ENCODE measurements at places on chromosomes 11 and 22.

DNA sequence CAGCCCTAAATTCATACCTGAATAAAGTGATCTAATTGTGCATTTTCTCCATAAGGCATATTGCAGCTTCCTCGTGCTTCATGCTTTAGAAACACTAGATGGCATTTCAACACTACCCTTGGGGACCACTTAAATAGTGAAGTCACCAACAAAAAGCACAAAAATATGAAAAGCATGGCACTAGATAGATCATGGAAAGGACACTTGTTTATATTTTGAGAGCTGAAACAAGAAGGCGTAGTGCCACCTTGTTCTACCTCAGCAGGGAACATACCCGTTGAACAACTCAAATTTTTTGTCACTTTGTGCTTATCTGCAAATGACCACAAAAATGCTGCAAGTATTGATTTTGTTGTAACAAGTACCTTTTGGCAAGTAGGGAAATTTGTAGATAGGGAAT is 8.6 kb downstream of the TBCEL start:
- DNase-seq, result no peak

- no peak for DNase-seq
Observed at GRCh38 chr11:47435687-47436086, 9.4 kb upstream of the PSMC3 start.

GRCh38 chr22:19663286-19663815 is 51.0 kb upstream of the SEPTIN5 start:
- DNase-seq, result no peak

DNA sequence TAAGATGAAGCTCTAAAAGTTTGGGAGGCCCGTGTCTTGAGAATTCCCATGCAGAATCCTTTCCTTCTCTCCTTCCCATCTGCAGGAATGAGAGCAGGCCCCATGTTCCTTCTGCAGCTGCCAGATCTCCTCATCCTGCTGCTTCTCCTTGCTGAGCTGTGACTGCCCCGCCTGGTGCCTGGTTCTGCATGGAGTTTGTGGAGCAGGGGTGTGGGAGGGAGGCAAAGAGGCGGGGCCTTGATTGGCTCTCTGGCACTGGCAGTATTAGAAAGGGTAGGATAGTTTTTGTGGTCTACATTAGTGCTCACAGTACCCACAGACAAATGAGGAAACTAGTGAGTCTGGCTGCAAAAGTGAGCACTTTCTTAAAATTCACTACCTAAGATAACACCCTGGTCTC is 91.1 kb upstream of the CLPB start:
- DNase-seq, result no peak

GRCh38 chr11:84855508-84856245 is 771.5 kb downstream of the DLG2 start:
- DNase-seq, result no peak

- DNase-seq, result no peak
Observed at GRCh38 chr11:34643311-34643710, 22.4 kb downstream of the EHF start.

GRCh38 chr22:37334859-37335805 is 52.8 kb downstream of the CYTH4 start:
- no peak for DNase-seq

DNA sequence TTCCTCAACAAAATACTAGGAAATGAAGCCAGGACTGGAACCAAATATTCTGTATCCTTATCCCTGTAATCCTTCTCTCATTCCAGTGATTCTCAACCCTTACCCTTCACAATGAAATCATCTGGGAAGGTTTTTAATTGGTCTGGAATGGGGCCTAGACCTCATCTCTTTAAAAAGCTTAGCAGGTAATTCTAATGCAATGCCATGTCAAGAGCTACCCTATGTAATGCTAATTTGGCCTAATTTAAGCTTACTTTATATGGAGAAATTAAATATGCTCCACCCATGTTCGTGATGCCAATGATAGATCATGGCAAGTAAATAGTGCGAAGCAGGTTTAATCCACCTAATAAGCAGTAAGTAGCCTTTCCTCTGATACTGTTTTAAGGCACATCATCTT is 101.7 kb downstream of the SGSM3 start:
- DNase-seq, result no peak

DNA sequence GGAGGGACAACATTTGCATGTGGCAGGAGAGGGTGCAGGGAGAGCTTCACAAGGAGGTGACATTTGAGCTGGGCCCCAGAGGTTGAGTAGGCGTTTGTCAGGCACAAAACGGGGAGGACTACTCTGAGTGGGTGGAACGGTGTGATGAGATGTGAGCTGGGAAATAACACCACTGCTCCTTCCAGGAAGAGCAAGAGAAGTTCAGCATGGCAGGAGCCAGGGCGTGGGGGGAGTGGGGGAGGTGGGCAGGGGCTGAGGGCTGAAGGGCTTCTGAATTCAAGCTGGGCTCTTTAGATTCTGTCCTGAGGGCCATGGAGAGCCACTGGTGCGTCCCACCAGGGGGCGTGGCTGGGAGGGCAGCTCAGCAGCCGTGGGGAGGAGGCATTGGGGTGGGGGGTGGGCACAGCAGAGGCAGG is 54.2 kb downstream of the OTOG start:
- no peak for DNase-seq

DNA sequence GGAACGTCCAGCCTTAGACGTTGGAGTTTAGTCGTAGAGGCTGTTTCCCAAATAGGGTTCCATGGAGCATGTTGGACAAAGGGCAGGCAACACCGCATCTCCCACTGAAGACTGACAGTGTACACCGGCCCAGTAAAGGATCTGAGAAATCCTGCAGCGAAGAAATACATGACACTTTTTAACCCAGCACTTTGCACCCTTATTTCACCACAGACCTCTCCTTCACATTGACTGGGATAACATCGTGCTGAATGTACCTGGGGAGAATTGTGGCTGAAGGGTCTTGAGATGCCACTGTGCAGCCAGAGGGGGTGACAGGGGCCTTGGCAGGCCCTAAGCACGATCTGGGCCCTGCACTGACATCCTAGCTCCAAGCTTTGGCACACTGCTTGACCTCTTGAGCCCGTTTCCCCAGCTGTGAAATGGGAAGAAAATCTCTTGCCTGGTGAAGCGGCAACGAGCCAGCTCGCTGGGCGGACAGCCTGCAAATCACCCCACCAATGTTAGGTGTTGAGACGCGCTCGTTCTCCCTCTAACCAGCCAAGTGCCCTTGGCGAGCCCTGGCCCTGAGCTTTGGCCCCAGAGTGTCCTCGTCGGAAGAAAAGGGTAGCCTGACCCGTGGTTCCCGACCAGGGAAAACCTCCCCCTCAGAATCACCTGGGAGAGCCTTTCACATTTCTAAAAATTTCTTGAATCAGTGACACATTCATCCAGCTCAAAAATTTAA is 13.4 kb downstream of the CD5 start:
- DNase-seq, result no peak

DNA sequence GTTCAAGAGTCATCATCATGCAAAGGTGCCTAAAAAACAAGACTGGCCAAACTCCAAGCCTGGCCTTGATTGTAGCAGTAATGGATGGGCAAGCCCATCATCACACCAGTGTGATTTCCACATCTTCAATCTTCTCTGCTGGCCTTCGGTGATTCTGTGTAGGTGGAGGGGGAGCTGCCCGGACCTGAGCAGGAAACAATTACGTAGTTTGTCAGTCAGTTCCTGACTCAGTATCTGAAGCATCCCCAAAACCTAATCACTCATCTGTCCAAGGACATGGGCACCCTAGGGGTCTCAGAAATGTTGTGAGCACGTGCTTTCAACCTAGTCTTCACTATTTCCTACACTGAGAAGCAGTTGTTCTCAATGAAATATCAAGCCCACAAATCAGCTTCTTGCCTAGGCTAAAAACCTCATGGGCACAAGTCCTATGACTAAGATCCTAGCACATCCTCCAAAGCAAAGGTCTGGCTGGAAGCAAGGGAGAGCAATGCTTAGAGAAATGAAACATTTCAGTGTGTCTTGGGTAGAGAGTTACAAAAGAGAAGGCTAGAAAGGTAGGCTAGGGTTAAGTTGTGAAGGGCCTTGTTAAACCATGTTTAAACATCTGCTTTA is 24.6 kb downstream of the ATG16L2 start:
- DNase-seq, result no peak

DNA sequence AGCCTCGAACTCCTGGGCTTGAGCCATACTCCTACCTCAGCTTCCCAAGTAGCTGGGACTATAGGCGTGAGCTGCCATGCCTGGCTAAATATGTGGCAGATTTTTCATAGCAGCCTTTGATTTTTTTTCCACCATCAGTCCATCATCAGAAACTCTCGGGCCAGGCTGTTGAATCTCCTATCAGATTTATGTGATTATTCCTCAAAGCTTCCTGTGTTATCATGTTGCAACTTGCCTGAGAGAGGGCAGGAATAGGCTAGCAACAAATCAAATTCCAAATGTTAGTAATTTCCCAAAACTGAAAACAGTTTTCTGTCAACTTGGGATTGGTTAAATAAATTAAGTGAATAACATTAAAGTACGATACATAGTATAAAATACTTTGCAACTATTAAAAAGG is 3.4 kb downstream of the LRRC51 start:
- DNase-seq, result no peak

GRCh38 chr11:10107497-10107896 is 186.5 kb downstream of the SBF2 start:
- no peak for DNase-seq

- no peak for DNase-seq
Observed at GRCh38 chr11:70243912-70244652, 26.4 kb upstream of the PPFIA1 start.

- DNase-seq, result no peak
Observed at GRCh38 chr11:117017456-117017855, 80.8 kb downstream of the SIK3 start.

DNA sequence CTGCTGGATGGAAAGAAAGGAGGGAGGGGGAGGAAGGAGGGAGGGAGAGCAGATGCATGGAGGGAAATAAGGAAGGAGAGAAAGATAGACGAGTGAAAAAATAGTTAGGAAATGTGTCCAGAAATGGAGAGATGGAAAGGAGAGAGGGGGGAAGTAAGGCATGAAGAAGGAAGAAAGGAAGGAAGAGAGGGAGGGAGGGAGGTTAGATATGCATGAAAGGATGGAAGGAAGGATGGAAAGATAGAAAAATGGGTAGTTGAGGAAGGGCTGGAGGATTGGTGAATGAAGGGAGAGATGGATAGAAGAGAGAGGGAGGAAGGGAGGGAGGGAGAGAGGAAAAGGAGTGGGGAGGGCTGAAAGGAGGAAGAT is 19.6 kb downstream of the LINC01488 start:
- no peak for DNase-seq

GRCh38 chr11:1302041-1302460 is 7.4 kb downstream of the TOLLIP start:
- no peak for DNase-seq

DNA sequence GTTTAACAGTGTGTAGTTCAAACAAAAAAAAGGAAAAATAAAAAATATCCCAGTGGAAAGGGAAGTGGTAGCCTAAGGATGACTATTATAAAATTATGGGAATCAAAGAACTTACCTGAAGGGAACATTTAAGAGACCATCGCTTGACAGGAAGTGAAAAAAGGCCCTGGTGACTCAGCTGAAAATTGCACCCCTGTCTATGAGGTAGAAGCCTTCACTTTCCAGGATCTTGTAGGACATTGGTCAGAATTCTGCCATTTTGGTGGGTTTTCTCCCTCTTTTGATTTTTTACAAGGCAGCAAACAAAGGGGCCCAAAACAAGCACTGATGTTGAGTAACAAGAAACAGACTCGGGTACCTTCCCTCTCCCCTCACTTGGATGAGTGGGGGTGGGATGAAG is 15.6 kb downstream of the DDX17 start:
- DNase-seq, result no peak

DNA sequence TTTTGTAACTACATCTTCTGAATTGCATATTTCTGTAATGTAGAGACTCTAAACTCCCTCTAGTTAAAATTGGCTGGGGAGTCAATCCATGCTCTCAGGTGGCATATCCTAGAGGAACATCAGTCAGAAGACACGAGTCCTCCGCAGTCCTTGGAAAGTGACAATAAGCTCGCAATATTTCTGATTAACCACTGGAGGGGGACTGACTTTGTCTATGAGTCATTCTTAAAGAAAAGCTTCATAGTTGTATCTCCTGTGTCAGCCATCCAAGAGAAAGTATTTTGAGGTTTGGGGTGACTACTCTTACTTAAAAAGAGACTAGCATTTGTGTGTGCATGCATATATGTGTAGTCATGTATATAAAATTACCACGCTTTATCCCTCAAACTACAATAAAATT is 60.2 kb downstream of the SLN start:
- DNase-seq, result no peak

DNA sequence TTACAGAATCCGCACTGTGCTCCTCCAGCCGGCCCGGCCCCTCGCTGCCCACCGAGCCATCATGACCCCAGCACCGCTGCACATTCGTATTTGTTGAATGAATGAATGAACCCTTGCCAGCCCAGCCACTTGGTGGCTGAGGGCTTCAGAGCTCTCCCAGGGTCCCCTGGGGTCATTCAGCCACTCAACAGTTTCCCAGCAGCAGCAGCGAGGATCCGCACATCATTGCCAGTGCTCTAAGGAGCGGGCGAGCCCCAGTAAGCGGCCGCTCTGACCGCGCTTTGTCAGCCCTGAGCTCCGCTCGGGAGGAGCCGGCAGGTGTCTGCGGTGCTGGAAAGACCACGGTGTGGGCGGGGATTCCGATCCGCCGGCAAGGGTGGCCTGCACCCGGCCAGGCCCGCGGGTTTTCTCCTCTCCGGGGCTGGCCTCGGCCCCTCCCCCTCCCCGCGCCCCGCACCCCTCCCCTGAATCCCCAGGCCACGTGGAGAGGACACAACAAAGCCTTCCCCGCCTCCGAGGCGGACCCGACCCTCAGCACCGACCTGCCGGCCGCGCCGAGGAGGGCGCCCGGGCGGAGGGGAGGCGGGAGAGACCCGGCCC is 563 bp downstream of the BID start:
- peak; percentile 65 for DNase-seq

DNA sequence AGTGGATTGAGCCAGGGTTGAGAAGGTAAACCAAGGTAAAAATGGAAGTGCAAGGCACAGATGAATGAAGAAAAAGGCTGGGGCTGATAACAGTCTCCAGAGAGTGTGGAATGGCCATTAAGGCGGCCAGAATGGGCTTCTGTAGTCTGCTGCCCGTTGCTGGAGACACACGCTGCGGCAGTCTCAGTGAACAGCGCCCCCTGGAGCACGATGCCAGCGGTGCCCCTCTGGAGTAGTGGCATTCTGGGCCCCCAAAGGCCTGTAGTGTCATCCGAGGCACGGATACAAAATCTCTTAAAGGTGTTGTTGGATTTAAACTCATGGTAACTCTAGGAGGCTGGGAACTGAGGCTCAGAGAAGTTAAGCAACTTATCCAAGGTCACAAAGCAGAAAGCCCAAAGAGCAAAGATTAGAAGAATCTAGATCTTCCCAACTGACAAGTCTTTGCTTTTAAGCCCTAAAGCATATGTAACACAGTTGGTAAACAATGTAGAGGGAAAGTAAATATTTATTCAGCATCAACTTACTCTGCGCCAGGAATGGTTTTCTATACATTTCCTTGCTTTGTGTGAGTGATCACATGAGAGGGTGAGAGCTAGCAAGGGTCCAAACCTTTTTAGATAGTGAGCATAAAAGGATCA is 18.2 kb downstream of the KCNJ1 start:
- DNase-seq, result peak; percentile 69

GRCh38 chr11:8372641-8373381 is 109.1 kb upstream of the LMO1 start:
- no peak for DNase-seq

GRCh38 chr11:110431674-110432073 is 1.9 kb downstream of the FDX1 start:
- no peak for DNase-seq
